ENCODE measurements at places on chromosomes 12 and 14. TPM values are rescaled to one million over a fixed set of nuclear protein-coding genes. Genes with fewer than 3 reads are reported as not detected.

DNA sequence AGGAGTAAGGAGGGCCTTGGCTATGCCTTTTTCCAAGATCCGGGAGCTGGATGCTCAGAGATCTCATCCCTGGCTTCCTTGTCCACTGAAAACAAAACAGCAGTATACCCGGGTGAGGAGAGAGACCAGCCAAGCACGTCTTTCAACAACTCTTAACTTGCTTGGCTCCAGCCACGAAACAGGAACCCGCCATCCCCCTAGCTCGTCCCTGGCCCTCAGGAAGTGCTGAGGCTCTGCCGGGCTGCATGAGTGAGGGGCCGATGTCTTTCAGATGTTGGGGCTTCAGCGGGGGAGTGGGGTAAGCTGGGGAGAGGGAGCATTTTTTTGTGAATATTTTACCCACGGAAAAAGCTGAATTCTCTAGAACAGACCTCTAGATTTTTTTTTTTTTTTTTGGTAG is 231.1 kb downstream of the CACNA1C start:
- DNase-seq = peak; percentile 56

The KRT75 gene
- total RNA-seq = not detected

The ELK3 gene
- total RNA-seq = 42.9 TPM

DNA sequence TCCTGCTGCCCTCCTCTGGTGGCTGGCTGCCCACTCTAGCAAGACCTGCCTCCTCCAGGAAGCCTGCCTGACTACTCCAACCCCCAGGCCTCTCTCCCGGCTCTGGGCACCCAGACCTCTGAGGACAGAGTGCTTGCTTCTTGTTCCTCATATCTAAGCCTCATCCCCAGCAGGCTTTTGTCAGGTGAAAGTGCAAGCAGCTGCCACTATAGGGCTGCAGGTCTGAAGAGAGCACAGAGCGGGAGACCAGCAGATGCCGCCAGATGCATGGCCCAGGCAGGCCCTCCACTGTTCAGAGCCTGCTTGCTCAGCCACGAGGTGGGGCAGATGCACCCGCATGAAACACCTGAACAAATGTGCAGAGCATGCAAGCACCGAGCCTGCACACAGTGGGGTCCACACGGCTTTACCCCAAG is 73.0 kb downstream of the SERPINA3 start:
- no peak for DNase-seq

GRCh38 chr12:89016970-89017778 is 335.1 kb downstream of the DUSP6 start:
- DNase-seq = peak; percentile 49

DNA sequence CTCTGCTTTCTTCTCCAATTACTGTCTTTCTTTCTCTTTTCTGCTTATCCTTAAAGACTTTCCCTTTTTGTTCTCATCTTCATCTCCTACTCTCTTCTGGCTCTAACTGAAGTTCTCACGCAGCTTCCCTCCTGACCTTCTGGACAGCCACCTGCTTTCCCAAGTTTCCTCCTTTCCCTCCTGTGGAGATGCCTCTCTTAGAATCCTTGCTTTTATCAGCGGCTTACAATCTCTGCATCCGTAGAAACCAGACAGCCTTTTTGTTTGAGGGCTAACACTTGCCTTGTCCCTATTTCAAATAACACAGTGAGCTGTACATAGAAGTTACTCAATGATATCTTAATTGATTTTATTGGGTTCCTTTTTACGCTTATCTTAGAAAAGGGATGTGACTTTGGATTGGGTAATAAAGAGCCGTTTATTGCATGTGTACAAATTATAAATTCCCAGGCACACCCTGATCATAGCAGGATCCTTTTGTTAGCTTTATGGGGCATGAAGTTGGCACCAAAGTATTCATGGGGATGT is 2.1 kb upstream of the LGALS3 start:
- DNase-seq = no peak

DNA sequence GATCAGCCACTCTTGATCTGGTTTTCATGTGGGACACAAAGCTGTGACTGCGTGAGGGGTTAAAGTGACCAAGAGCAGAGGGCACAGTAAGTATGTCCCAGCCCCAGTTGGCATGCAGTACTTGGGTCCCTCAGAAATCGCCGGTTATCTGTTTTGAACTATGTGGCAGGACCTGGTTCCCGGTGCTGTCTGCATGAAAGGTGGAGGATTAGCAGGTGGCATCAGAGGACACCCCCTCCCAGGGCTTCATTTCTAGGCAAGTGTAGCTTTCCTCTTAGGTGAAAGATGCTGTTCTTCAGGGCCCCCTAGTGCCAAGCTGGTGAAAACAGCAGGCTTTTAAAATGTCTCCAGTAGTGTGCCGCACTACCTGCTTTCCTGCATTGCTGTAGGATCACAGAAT is 57.1 kb downstream of the ATG14 start:
- no peak for DNase-seq

GRCh38 chr12:8948701-8949341 is 624 bp downstream of the M6PR start:
- DNase-seq = no peak

DNA sequence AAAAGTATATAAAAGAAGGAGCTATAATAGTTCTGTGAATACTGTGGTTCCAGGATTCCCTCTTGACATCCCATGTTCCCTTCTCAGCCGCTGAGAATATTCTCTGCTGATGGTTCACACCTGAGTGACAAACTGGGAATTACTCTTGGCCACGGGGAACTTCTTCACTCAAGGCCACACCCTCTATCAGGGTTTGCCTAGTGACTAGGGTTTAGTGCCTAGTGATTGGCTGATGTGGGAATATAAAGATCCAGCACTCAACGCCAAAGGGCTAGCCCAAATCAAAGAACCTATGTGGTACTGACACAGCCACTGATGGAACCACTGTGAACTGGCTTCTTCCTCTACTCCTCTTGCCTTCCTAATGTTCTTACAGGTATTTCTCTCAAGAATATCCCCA is 248.4 kb downstream of the ASCL1 start:
- no peak for DNase-seq

GRCh38 chr12:93179792-93180191 is 197.9 kb upstream of the NUDT4 start:
- DNase-seq = no peak

DNA sequence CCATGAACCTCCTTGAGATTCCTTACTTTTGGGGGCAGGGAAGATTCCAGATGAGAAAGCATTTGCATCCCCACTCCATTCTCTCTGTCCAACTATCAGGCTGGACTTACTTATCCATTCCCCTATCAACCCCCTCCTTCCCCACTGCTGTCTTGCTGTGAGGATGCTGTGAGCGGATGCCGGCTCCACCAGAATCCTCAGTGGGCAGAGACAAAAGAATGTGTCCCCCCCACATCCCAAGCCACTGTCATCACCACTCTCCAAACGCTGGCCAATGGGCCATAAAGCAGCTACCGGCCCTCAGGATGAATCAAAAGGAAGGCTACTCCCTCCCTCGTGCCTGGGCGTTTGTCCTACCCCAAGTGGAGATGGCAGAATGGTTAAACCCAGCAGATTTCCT is 173.0 kb upstream of the NTF3 start:
- DNase-seq = no peak

GRCh38 chr12:131710464-131711457 is at the start of gene SFSWAP:
Gene SFSWAP (plus strand): TSS chr12:131711090. CDS start chr12:131711230, 140 bp downstream.
- peak; percentile 48 for DNase-seq

The GLI1 gene
- total RNA-seq = 11.5 TPM

- DNase-seq = no peak
These were observed 351.3 kb downstream of the MED13L start for GRCh38 chr12:115926037-115926670.

The LRR1 gene
- 19.2 TPM for total RNA-seq

- no peak for DNase-seq
These were observed 84.8 kb upstream of the LRFN5 start for GRCh38 chr14:41521891-41522290.

DNA sequence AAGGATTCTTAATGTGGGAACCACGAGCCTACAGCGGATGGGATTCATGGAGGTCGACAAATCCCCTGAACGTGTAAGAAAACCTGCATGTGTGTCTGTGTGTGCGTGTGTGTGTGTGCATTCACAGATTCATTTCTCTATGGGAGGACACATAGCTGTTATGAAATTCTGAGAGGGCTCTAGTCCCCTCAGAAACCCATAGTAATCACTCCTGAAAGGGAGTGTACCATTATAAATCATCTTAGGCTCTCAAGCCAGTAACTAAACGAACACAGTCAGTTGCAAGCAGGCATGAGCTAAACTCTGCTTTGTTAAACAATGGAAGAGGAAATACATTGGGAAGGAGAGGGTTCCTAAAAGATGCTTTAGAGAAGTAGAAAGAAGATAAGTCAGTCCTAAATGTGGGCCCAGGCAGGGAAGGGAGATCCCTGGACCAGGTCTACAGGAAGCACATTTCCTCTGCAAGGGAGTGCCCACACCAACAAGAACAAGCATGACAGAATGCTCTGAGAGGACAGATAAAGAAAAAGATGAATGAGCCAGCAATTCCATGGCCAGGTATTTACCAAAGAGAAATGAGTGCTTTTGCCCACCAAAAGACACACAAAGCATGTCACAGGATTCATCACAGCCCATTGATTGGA is 91.3 kb downstream of the ITPR2 start:
- DNase-seq = no peak

DNA sequence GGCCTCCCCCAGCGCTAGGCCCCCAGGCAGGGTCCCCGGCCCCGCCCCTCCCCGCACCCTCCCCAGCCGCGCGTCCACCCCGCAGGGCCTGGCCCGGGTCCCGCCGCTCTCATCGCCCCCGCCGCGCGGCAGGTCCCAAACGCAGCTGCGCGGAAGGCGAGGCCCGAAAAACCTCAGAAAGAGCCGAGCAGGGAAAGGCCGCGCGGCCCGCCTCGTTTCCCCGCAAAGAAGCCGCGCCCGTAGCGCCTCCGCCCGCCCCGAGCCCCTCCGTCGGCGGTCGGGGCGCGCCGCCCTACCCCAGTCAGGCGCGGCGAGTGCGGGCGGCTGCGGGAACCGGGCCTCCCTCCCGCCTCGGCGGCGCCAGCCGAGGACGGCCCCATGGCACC is 324 bp downstream of the POLE start:
- DNase-seq = no peak

DNA sequence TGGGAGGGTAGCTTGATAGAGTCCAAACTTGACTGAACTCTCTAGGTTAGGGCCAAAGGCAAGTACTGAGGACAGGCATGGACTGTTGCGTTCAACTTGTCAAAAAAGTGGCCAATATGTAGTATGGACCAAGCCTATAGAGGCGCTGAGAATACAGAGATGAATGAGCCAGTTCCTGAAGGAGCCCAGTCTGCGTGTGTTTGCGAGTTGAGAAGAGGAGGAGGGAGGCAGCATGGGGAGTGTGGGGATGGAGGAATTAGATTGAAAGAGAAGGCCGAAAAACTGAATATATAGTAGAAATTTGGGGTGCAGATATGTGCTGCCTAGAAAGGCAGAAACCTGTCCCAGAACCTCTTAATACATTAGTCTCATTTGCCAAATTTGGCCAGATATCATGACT is 412.4 kb downstream of the PCNX1 start:
- DNase-seq = no peak

DNA sequence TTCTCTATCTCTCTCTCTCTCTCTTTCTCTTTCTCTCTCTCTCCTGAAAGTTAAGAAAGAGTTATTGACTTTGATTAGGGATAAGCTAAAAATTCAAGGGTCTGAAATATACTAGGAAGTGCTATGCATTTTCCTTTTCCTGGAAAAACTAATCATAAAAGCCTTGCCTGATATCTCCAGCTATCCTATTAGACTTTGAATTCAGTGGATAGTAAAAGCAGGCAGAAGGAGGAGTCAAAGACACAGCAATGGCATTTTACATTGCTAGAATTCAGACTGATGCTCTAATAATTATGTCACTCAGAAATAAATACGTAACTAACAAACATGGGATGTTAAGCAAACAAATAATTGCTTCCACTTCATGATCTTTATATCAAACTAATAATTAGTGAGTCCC is 272.0 kb downstream of the SSPN start:
- no peak for DNase-seq

DNA sequence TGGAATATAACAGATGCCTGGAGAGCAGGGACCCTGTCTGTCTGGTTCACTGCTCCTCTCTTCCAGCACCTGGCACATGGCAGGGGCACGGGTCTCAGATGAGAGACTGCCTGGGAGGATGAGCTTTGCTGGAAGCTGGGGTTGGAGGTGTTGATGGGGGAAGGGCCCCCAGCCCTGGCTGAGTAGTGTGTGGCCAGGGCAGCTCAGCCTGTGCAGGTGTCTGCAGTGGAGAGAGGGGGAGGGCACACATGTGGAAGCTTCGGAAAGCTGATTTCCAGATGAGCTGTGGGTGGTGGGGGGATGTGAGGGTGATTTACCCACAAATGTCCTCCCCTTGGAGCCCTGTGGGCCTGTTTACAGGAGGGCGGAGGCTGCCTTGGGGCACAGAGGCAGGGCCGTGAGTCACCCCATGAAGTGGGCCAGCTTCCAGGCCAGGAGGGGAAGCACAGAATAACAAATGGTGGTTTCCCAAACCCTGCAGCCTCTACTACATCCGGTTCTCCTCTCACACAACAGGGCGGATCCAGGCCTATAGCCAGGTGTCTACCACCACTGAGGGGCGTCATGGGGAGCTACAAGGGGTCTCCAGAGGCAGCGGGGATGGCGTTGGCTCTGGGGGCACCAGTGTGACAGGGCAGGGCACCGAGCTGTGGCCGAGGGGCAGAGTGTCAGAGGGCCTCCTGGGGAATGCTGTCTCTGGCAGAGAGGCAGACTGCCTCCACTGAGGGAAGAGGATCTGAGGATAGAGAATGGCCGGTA is 11.0 kb downstream of the KRT7 start:
- no peak for DNase-seq

DNA sequence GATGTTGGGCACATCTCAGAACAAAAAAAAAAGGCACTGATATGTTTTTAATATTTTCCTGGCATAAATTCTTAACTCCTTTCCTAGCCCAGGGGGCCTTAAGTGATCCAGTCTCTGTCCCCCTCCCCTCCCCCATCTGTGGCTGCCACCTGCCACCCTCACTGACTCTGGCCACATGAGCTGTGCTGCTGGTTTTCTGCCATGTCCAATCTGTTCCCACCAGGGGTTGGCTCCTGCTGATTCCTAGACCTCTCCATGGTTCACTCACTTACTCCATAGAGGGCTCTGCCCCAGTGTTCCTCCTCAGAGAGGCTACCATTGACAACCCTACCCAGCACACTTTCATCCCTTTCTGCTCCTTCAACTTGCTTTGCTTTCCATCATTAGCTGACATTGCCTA is 163.3 kb downstream of the SSPN start:
- DNase-seq = no peak

The NANOG gene
- total RNA-seq = 0.21 TPM

The FAM186B gene
- total RNA-seq = 0.16 TPM

- DNase-seq = peak; percentile 77
These were observed 75.1 kb downstream of the IRF2BPL start for GRCh38 chr14:76953311-76953945.

The LBHD2 gene
- not detected for total RNA-seq

DNA sequence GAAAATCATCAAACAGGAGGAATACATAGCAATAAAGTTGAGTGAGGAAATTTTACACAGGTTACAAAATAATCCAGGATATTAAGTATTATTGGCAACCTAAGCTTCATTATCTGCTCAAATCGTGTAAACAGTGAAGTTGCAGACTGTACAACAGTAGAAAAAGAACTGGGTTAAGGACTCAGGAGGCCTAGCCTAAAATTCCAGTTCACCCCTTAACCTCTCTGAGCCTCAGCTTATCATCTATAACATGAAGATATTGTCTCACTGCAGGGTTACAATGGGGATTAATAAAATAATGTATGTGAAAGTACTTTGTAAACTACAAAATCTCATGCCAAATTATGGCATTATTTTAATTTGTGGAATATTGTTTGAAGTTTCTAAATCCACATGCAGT is 26.0 kb downstream of the DDHD1 start:
- no peak for DNase-seq

Measured in urinary bladder (tissue), 4 donors.